ENCODE measurements at places on chromosomes 12 and 14.

DNA sequence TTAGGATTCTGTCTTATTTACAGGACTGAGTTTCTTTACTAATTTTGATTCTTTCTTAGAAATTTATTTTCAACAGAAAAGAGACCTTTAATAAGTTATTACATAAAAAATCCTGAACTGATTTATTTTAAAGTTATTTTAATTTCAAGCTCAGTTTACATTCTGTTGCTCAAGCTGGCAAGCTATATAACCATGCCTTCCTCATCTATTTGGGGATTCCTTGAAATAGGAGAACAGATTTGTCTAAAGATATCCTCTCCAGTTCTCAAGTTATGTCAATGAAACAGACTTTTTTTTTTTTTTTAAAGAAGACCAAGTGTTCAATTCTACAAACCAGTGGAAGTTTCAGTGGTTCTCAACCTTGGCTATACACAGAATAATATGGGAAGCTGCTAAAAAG is 103.3 kb upstream of the TRHDE start:
- no peak for DNase-seq

DNA sequence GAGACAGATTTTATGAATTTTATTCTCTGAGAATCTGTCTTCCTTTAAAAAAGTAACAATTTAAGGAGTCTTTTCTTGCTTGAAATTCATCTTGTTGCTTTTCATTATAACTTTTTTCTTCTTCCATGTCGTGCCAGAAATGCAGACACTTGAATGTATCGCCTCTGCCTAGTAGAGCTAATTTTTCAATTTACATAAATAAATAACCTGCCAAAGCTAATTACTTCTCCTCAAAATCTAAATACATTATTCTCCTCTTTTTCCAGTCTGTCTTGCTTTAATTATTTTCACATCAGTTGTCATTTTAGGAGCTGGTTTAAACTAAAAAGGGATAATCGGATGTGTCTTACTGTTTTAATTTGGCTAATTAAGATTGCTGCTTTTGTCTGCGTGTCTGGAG is 711.1 kb upstream of the SEL1L start:
- DNase-seq = no peak

GRCh38 chr12:19572920-19573558 is 133.7 kb downstream of the AEBP2 start:
- no peak for DNase-seq

- no peak for DNase-seq
These were observed 45.6 kb downstream of the DNAH10 start for GRCh38 chr12:123807670-123808069.

GRCh38 chr14:98408713-98409112 is 863.3 kb downstream of the BCL11B start:
- no peak for DNase-seq

- no peak for DNase-seq
These were observed 83.2 kb upstream of the SLC38A2 start for GRCh38 chr12:46455648-46456352.

- DNase-seq = no peak
These were observed 76.9 kb downstream of the PTCSC3 start for GRCh38 chr14:36099619-36100018.

DNA sequence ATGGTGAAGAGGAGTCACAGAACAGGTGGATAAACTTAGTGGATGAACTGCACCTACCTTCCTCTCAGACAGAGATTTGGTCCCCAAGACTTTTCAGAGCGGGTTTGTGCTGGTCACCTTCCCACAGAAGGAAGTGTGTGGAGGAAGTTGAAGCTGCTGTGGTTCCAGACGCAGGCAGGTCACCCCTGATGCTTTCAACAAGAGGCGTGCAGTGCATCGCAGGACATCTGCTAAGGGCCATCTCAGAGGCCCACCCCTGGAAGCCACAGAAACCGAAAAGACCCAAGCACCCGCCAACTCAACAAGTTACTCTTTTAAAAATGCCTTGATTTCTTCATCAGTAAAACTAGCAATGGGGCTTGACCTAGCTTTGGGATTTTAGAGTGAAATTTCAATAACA is 1.0 kb upstream of the GPX2 start:
- DNase-seq = no peak

DNA sequence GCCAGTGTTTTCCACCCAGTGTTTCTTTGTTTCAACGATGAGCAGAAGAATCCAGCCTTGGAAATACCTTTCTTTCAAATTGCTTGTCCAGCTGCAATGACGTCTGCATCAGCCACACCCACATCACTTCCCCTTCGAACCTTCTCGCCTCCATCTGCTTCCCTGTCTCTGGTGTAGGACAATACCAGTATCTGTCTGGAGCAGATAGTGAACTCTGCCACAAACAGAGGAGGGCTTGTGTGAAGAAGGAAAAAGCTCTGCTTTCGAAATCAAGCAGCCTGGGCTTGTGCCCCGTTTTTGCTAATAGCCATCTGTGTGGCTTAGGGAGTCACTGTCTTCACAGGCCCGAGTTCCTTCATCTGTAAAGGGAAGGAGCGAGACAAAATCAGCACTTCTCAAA is 415.4 kb downstream of the ZFP36L1 start:
- no peak for DNase-seq

- no peak for DNase-seq
These were observed 114.8 kb downstream of the SMOC1 start for GRCh38 chr14:69994002-69994401.

GRCh38 chr14:60644666-60645065 is 4.6 kb downstream of the SIX1 start:
- DNase-seq = no peak

- no peak for DNase-seq
These were observed 41.3 kb downstream of the LMO3 start for GRCh38 chr12:16564675-16565074.

DNA sequence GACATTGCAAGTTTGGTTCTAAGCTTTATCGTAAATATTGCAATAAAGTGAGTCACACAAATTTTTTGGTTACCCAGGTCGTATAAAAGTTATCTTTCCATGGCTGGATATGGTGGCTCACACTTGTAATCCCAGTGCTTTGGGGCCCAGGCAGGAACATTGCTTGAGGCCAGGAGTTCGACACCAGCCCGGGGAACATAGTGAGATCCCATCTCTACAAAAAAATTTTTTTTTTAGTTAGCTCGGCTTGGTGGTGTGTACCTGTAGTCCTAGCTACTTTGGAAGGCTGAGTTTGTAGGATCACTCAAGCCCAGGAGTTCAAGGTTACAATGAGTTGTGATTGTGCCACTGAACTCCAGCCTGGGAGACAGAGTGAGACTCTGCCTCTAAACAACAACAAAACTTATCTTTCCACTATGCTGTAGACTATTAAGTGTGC is 24.4 kb downstream of the PRORP start:
- DNase-seq = no peak

- DNase-seq = no peak
These were observed 71.2 kb downstream of the LGMN start for GRCh38 chr14:92677087-92677668.

- DNase-seq = no peak
These were observed 10.7 kb upstream of the HSP90AA1 start for GRCh38 chr14:102097441-102098135.

- no peak for DNase-seq
These were observed 108.5 kb downstream of the ZFC3H1 start for GRCh38 chr12:71555191-71555590.

DNA sequence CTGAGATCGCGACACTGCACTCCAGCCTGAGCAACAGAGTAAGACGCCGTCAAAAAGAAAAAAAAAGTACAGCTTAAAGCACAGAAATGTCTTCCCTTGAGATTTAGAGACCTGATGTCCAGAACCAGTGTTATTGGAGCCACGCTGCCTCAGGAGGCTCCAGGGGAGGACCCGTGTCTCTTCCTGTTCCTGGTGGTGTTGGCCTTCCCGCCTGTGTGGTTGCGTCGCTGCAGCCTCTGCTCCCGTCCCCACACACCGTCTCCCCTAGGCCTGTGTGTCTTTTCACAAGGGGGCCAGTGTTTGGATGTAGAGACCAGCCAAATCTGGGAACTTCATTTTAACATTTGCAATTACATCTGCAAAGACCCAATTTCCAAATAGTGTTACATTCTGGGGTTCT is 8.6 kb upstream of the FBRSL1 start:
- no peak for DNase-seq

- no peak for DNase-seq
These were observed 195.8 kb upstream of the PZP start for GRCh38 chr12:9404031-9404430.

- DNase-seq = no peak
These were observed 102.1 kb downstream of the MYRFL start for GRCh38 chr12:69927164-69927563.

- no peak for DNase-seq
These were observed 172.2 kb upstream of the ATP2B1 start for GRCh38 chr12:89880690-89881350.

GRCh38 chr12:124680863-124681778 is 113.7 kb upstream of the NCOR2 start:
- DNase-seq = no peak

Data from NCI-H524 treated with DMSO at 0.1 percent for 48 hours (cell line).